ENCODE measurements at places on chromosomes 12 and 14.

- no peak for DNase-seq
Observed at GRCh38 chr12:123752046-123752445, 10.1 kb upstream of the DNAH10 start.

- no peak for DNase-seq
Observed at GRCh38 chr12:112540021-112540420, 121.3 kb downstream of the PTPN11 start.

DNA sequence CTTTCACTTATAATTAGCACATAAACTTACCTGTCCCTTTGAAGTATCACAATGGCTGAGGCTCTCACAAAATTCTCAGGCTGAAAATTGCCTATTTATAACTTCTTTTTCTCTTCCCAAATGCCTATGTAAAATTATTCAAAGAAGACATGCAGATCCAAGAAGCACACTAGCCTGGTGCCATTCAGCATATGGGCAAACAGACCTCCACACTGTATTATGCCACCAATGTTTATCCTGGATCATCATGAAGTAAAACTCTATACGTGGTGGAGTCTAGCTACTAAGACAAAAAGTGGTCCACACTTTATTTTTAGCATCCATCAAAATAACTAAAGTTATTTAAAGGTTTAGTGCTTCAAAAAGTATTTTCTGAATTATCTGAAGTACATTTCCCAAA is 15.8 kb downstream of the TC2N start:
- no peak for DNase-seq

DNA sequence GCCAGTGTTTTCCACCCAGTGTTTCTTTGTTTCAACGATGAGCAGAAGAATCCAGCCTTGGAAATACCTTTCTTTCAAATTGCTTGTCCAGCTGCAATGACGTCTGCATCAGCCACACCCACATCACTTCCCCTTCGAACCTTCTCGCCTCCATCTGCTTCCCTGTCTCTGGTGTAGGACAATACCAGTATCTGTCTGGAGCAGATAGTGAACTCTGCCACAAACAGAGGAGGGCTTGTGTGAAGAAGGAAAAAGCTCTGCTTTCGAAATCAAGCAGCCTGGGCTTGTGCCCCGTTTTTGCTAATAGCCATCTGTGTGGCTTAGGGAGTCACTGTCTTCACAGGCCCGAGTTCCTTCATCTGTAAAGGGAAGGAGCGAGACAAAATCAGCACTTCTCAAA is 415.4 kb downstream of the ZFP36L1 start:
- no peak for DNase-seq

GRCh38 chr14:67373347-67373746 is 13.2 kb downstream of the EIF2S1 start:
- DNase-seq = no peak

GRCh38 chr14:45787167-45787566 is 534.2 kb upstream of the MIS18BP1 start:
- DNase-seq = no peak

GRCh38 chr14:72892879-72893635 is 844 bp downstream of the DPF3 start:
- no peak for DNase-seq

- no peak for DNase-seq
Observed at GRCh38 chr12:40907115-40907527, 214.9 kb downstream of the CNTN1 start.

GRCh38 chr12:118064608-118065007 is 3.6 kb upstream of the WSB2 start:
- no peak for DNase-seq

DNA sequence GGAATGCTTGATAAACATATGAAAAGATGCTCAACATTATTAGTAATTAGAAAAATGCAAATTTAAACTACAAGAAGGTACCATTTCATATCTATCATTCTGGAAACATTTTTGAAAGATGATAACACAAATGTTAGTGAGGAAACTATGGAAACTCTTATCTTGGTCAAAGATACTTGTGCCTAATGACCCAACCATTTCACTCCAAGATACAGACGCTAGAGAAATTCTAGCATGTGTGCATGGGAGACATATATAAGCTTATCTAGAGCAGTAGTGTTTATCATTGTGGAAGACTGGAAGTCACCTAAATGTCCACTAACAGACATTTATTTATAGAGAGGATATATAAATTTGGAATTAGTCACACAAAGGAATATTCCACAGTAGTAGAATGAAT is 143.1 kb upstream of the HMGA2 start:
- DNase-seq = no peak

DNA sequence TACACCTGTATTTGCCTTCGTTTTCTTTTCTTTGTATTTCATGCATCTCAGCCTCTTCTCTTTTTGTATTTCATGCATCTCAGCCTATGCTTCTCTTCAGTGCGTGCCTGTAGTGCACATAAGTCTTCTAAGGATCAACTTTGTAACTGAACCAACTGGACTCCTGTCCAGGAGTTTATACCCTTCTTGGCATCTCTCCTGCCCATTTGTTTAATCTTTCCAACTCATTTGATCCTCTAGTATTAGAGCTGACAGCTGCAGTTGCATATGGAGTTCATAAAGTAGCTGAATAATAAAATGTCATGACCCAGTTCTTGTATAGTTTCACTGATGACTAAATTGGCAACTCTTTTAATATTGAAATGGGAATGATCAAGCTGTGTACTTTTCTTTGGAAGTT is 89.7 kb downstream of the FGD4 start:
- no peak for DNase-seq

Measured in NCI-H187 (cell line).